ENCODE measurements at places on chromosomes 13 and 19.

DNA sequence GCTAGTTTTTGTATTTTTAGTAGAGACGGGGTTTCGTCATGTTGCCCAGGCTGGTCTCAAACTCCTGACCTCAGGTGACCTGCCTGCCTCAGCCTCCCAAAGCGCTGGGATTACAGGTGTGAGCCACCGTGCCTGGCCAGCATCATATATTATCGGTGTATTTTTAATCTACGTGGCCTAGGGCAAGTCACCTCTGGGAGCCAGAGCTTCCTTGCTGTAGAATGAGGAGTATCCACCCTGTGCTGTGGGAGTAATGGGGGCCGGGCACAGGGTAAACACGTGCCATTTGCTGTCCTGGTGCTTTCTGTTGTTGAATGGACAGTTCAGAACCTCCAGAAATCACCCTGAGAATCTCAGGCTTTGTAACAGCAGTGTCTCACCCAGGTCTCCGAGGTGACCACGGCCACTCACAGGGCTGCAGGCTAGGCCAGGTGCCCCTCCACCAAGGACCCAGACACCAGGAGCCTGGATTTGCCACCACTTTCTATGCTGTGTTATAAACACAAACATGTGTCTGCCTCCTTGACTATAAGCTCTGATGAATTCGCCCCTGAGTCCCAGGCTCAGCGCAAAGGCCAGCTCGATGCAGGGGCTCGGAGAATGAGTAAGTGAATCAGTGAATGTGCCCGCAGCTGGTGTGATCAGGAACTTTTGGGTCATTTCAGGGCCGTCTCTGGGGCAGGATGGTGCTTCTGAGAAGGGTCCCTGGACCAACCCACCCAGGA, 22.7 kb downstream of the POP4 start:
- no peak for DNase-seq

DNA sequence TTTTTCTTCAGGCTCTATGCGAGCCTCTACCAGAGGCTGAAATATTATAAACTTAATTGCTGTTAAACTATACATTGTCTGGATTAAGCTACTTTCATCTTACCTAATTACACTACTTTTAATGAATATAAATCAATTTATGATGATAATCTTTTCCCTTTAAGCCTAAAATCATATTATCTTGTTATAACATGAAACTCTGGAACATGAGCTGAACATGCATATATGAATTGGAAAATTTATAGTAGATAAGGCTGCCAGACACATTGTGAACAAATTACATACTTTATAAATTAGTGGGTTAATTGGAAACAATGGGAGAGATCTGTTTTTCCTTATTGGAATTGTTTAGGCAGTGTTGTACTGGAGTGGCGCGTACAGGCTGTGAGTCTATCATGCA, 45.3 kb upstream of the ZDHHC20 start:
- no peak for DNase-seq

DNA sequence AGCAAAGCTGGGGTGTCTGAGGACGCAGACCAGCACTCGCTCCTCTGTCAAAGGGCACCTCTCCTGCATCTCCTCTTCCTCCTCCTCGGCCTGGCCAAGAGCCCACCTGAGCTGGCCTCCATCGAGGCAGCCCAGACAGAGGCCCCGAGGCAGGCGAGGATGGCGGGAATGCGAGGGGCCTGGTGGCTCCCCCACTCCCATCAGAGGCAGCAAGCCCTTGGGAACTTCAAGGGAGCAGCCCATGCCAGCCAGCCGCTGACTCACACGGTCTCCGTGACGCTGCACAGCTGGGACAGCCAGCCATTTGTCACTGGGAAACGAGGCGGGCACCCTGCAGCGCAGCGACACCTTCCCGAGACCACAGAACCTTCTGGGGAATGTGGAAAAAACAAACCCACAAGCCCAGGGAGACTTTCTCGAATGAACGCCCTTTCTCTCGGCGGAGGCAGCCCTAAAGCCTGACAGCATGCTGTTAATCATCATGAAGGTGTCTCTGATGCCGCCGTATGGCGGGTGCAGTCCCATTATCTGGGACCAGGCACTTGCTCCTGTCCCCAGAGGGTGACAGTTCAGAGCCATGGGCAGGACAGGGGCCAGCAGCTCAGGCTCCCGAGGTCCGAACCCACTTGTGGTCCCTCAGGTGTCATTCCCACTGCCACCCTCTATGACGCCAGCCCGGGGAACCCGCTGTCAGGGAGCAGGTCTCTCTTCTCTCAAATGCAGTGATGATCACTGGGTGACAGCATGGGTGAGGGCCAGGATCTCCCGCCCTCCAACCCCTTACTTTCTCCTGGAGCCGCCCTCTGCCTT, 53.0 kb downstream of the PEPD start:
- no peak for DNase-seq

DNA sequence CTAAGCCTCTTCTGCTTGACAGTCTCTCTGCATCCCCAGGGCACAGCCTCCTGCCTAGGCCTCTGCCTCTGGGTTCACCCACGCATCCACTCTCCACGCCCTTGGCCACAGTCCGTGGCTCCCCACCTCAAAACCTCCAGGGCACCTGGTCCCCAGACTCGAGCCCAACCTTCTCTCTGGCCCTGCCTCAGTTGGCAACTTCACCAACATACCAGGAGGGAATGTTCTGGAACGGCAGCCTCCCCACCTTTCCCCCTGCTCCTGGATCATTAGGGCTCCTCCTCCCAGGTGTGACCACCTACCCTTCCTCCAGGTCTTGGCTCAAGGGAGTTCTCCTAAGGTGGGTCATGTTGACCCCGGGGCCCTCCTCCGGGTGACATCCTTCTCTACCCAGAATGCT, 69.1 kb downstream of the SOX1 start:
- no peak for DNase-seq

- DNase-seq = no peak
Observed at GRCh38 chr19:48830965-48831364, 5.3 kb downstream of the HSD17B14 start.

DNA sequence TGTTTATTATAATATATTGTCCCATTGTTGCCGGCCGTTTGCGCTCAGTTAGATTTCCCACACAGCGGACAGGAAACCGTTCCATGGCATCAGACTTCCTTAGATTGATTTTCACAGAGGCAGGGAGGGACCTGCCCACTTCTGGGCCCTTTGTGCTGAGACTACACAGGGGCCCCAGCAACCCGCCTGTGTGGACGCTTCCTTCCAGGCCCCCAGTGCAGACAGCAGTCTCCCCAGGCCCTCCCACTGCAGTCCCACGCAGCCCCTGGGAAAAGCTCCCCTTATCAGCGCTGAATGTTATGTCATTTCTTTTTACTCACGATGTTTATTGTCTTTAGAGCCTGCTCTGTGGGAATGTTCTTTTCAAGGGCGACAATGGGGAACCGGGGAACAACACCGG, 351.7 kb upstream of the ARGLU1 start:
- DNase-seq = no peak

- no peak for DNase-seq
Observed at GRCh38 chr13:95756072-95756471, 79.1 kb downstream of the DNAJC3 start.

- no peak for DNase-seq
Observed at GRCh38 chr19:46063201-46063600, 22.4 kb upstream of the IGFL4 start.

DNA sequence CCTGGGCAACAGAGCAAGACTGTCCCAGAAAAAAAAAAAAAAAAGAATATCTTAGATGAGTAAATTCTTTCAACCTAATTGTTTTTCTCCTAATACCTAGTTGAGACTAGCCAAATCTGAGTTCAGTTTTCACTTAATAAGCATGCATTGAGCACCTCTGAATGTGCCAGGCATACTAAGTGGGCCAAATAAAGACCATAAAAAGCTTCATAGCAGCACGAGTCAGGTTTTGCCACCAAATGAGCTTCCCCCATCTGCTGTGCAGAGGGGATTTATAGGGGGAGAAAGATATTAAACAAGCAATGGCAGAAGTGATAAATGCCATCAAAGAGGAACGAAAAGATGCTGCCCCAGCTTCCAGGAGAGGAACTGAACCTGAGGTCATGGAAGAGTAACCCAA, 11.4 kb downstream of the THSD1 start:
- DNase-seq = no peak

DNA sequence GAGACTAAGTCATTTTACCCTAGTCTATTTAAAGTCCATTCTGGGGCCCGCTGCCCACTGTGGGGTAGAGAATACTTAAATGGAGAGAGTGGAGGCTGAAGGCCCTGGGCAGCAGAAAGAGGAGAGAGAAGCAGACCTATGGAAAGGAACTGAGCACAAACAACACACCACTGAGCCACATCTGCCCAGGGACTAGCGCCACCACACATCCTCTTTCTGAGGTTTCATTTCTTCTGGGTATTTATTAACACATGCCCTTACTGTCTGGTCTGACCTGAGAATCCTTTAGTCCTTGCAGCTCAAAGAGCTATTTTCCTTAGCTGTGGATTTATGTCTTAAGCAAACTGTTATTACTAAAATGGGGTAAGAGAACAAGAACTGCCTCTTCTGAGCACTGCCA, 154.0 kb downstream of the NALCN start:
- DNase-seq = no peak

DNA sequence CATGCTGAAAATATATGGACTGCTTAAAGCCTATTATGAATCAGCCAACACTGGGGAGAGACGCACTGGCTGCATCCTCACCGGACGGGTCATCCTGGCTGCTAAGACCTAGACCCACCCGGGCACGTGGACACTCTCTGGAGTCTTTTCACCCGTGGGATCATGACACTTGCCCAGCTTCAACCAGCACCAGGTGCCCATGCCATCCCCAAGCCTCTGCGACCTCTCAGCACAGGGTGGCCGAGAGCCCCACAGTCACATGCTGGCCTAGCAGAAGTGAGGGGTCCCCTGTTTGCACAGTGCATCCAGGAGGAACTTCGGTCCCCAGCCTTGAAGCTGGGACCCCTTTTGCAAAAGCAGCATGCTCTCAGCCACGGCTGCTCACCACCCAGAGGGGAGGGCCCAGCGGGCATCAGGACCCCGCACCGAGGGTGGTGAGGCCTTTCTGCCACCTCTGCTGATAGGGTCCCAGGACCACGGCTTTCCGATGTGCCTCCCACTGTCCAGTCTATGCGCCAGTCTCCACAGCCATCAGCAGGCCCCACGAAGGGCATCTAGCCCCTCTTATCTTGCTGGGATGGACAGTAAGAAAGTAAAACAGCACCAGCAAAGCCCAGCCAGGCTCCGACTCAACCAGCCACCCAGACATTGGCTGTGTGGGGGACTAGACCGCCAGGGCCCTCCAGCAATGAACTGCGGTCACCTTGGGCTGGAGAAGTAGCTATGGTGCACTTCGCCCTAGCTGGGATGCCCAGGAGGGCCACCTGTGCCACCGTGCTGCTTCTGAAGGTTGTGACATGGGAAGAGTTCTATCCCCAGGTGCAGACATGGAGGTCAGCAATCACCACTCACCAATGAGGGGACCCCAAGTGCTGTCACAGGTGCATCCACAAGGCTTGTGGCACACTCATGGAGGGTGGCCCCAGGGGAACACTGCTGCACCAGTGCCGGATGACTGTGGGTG, 73.1 kb downstream of the CEBPG start:
- DNase-seq = no peak

GRCh38 chr13:113034451-113035212, 65.6 kb downstream of the MCF2L start:
- no peak for DNase-seq

DNA sequence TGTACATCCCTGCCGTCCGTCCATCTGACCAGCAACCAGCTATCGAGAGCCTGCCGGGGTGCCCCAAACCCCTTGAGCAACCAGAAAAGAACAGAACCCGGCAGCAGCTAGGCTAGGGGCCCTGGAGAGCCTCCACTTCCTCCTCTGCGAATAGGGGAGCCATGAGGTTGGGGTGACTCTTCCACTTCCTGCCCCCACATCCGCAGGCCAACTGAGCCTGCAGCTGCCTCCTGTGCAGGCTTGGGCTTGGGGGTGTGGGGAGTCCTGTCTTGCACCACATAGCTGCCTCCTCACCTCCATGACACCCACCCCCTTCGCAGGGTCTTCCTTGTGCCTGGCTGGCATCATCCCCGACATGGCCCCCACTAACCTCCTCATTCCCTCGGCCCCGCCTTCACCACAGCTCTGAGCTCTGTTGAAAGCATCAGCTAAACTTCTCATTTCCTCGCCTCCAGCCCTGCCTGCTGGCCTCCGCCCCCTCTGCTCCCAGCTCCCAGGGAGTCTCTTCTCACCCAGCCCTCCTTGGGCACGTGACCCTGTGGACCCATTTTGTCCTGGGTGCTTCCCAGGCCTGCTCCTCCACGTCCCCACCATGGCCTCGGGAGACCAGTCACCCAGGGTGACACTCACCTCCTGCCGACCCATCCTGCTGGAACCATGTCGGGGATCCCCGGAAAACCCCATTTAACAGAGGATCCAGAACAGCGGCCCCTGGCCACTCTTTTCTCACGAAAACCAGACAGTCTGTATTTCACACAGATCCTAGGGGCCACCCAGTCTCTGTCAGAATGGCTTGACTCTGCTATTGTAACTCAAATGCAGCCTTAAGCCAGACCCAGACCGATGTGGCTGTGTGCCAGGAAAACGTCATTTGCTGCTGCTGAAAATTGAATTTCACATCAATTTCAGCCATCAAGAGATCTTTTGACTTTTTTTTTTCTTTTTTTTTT, 50.4 kb downstream of the MYO9B start:
- DNase-seq = peak; percentile 80

- DNase-seq = no peak
Observed at GRCh38 chr19:54062643-54063042, 1.1 kb downstream of the VSTM1 start.

DNA sequence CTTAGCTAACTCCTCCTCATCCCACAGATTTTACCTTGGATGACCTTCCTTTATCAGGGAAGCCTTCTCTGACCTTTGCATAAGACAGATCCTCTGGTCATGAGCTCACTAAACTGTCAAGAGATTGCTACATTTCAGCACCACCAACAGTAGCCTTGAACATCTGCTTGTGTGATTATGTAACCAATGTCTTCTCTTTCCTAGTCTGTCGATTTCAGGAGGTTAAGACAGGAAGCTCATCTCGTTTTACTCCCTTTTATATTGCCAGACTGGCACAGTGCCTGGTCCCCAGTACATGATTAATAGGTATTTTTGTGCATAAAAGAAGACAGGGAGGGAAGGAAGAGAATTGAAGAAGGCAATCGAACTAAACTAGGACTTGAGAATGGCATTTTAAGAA, 1697.7 kb downstream of the EFNB2 start:
- no peak for DNase-seq

DNA sequence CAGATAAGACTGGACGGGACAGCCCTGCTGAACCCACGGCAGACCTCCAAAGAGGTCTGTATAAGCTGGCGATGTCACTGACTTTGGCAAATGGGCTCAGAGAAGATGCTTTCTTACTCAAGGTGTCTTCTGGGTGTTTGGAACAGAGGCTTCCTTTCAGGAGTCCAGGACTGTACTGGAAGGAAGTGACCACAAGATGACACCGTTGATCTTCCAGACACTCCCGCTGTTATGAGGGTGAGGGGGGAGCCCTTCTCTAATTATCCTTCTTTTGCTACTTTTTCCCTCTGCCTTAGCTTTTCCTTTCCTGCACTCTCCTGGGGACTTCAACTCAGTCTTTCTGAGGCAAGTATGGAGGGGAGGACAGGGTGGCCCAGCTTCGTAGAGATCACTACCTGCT, 65.2 kb upstream of the ZNF599 start:
- no peak for DNase-seq

Data from activated CD4-positive, alpha-beta T cell treated with anti-CD3 and anti-CD28 coated beads, Interleukin-2, amount 50 U/mL, for 16 hours (primary cell).